ENCODE measurements at places on chromosomes 7 and 10.

DNA sequence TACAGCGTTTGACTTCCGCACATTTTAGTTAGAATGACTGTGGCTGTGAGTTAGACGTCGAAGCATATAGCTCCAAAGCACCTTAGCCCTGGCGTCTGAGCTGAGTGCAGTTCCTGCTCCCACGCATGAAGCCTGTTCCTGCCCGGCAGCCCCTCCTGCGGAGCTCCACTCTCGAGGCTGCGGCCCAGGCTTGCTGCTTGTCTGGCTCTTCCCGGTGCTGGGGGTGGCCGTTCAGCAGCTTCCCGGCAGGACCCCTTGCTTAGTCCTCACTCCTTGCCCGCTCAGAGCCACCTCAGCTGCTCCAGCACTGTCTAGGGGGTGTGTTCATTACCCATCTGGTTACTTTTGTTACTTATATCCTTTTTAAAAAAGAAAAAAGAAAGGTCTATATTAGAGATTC is 88.1 kb upstream of the DNAJB6 start:
- no peak overlapping the region for H3K27ac ChIP-seq
- DNase-seq, result no peak
- no peak overlapping the region for H3K4me3 ChIP-seq
- H3K4me1 ChIP-seq, result no peaks in the 10 kb centered on the region

- DNase-seq, result no peak
- no peaks in the 10 kb centered on the region for H3K36me3 ChIP-seq
- peaks cover 43% of the 10 kb centered on the region for H3K4me1 ChIP-seq
- no peaks in the 10 kb centered on the region for H3K27me3 ChIP-seq
- peak overlapping the region; percentile 95 for H3K4me3 ChIP-seq
Observed at GRCh38 chr10:68074031-68074774, 880 bp downstream of the HERC4 start.

- no peak overlapping the region for H3K27ac ChIP-seq
- no peaks in the 10 kb centered on the region for H3K36me3 ChIP-seq
- peaks cover 3% of the 10 kb centered on the region for H3K4me1 ChIP-seq
- no peak for DNase-seq
Observed at GRCh38 chr7:151859111-151859947, 17.6 kb downstream of the PRKAG2 start.

- no peaks in the 10 kb centered on the region for H3K36me3 ChIP-seq
- H3K27ac ChIP-seq, result no peak overlapping the region
- H3K27me3 ChIP-seq, result no peaks in the 10 kb centered on the region
- H3K4me3 ChIP-seq, result no peak overlapping the region
Observed at GRCh38 chr7:66353547-66353946, 148.4 kb downstream of the TPST1 start.

GRCh38 chr7:48004638-48005037 is 24.3 kb downstream of the SUN3 start:
- no peak overlapping the region for H3K27ac ChIP-seq
- DNase-seq, result no peak
- H3K27me3 ChIP-seq, result no peaks in the 10 kb centered on the region
- no peaks in the 10 kb centered on the region for H3K36me3 ChIP-seq

DNA sequence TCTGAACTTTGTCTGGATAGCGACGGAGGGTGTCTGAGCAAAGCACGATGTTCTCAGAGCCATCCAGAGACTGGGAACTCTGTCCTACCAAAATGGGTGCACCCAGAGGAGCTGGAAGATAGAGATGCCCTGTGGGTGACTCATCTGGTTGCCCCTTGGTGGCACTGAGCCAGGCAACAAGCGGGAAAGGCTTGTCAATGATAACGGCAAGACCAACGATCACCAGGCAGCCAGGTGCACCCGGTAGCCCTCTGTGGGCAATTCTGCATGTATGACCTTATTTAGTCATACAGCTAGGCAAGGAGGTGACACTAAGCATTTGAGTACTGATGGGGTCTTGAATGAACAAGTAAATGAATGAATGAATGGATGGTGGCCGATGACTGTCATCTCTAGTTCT is 2.8 kb upstream of the ELN start:
- H3K4me3 ChIP-seq, result no peak overlapping the region
- H3K27me3 ChIP-seq, result peaks cover 33% of the 10 kb centered on the region
- H3K36me3 ChIP-seq, result no peaks in the 10 kb centered on the region
- DNase-seq, result no peak
- no peak overlapping the region for H3K27ac ChIP-seq

DNA sequence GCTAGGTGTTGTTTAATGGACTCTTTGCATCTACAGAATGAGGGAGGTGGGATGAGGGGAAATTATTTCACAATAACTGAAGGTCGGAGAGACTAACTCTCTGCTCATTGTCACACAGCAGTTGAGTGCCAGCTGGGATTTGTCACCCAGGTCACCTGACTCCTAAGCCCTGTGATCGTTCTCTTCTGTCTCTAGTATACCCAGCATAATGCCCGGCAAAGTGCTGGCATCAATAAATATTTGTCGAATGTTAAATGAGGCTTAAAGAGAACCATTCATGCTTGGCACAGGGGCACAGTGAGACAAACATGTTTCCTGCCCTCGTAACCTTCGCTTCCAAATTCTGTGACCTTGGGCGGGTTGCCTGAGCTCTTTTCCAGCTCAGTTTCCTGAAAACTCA is 70.8 kb downstream of the TCF7L2 start:
- H3K27me3 ChIP-seq, result no peaks in the 10 kb centered on the region
- no peak overlapping the region for H3K27ac ChIP-seq
- H3K4me1 ChIP-seq, result peaks cover 79% of the 10 kb centered on the region
- no peak overlapping the region for H3K4me3 ChIP-seq
- no peaks in the 10 kb centered on the region for H3K36me3 ChIP-seq

GRCh38 chr7:159022238-159022993 is 122.3 kb downstream of the VIPR2 start:
- H3K27ac ChIP-seq, result no peak overlapping the region
- H3K27me3 ChIP-seq, result no peaks in the 10 kb centered on the region
- H3K36me3 ChIP-seq, result no peaks in the 10 kb centered on the region
- no peak overlapping the region for H3K4me3 ChIP-seq
- DNase-seq, result no peak

DNA sequence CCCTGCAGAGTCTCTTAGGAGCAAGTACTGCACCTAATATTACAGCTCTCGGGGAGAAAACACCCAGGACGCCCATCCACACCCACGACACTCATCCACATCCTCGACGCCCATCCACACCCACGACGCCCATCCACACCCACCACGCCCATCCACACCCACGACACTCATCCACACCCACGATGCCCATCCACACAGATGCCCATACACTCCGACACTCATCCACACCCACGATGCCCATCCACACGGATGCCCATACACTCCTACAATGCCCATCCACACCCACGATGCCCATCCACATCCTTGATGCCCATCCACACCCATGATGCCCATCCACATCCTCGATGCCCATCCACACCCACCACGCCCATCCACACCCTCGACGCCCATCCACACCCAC is 503.1 kb downstream of the PTPRN2 start:
- H3K27me3 ChIP-seq, result no peaks in the 10 kb centered on the region
- no peak overlapping the region for H3K27ac ChIP-seq
- H3K4me3 ChIP-seq, result no peak overlapping the region
- H3K4me1 ChIP-seq, result no peaks in the 10 kb centered on the region
- no peak for DNase-seq
- H3K36me3 ChIP-seq, result no peaks in the 10 kb centered on the region

DNA sequence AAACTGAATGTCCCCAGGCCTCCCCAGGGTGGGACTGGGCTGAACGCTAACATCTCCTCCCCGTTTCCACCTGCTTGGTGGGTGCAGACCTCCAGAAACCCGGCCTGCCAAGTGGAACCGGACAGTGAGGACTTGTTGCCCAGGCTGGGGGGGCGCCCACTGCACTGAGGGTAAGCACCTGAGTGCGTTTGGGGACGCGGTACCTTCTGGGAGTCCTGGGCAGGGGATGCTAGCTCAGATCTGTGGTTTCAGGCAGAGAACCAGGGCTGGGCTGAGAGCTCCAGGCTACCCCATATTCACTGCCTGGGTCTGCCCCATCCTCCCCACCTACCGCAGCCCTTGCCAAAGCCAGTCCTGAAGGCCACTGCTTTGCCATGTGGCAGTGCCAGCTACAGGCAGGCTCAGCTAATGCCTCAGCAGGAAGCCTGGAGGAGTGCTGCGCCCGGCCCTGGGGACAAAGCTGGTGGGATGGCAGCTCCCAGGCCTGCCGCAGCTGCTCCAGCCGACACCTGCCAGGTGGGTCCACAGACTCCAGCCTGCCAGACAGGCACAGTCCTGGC is 3.5 kb upstream of the ZNF467 start:
- H3K4me1 ChIP-seq, result peaks cover 35% of the 10 kb centered on the region
- H3K27me3 ChIP-seq, result no peaks in the 10 kb centered on the region
- H3K36me3 ChIP-seq, result no peaks in the 10 kb centered on the region

- DNase-seq, result no peak
- peak overlapping the region; percentile 91 for H3K27ac ChIP-seq
- no peaks in the 10 kb centered on the region for H3K36me3 ChIP-seq
- H3K4me1 ChIP-seq, result peaks cover 100% of the 10 kb centered on the region
- no peak overlapping the region for H3K4me3 ChIP-seq
- H3K27me3 ChIP-seq, result no peaks in the 10 kb centered on the region
Observed at GRCh38 chr10:79180414-79181221, 111.9 kb downstream of the ZMIZ1 start.

GRCh38 chr7:42233695-42234331 is 3.2 kb downstream of the GLI3 start:
- no peaks in the 10 kb centered on the region for H3K36me3 ChIP-seq
- H3K27ac ChIP-seq, result no peak overlapping the region
- H3K4me1 ChIP-seq, result no peaks in the 10 kb centered on the region
- DNase-seq, result no peak
- peaks cover 6% of the 10 kb centered on the region for H3K27me3 ChIP-seq

DNA sequence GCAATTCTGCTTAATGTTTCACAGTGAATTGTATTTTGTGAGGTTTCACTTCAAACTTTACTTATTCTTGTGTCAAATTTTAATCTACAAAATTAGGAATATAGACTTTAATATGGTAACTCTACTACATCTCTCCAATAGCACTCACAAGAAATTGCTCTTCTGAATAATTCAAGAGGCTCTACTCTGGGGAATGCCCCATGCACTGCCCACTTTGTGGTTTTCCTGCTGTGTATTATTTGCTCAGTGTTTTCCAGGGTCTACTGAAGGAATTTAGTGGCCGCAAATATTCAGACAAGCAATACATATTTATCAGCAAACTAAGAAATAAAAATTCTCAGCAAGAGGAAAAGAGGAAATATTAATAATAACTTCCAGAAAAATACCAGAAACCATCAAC is 611.4 kb downstream of the TNS3 start:
- no peak for DNase-seq
- no peaks in the 10 kb centered on the region for H3K27me3 ChIP-seq
- H3K36me3 ChIP-seq, result no peaks in the 10 kb centered on the region
- no peak overlapping the region for H3K27ac ChIP-seq
- no peaks in the 10 kb centered on the region for H3K4me1 ChIP-seq

DNA sequence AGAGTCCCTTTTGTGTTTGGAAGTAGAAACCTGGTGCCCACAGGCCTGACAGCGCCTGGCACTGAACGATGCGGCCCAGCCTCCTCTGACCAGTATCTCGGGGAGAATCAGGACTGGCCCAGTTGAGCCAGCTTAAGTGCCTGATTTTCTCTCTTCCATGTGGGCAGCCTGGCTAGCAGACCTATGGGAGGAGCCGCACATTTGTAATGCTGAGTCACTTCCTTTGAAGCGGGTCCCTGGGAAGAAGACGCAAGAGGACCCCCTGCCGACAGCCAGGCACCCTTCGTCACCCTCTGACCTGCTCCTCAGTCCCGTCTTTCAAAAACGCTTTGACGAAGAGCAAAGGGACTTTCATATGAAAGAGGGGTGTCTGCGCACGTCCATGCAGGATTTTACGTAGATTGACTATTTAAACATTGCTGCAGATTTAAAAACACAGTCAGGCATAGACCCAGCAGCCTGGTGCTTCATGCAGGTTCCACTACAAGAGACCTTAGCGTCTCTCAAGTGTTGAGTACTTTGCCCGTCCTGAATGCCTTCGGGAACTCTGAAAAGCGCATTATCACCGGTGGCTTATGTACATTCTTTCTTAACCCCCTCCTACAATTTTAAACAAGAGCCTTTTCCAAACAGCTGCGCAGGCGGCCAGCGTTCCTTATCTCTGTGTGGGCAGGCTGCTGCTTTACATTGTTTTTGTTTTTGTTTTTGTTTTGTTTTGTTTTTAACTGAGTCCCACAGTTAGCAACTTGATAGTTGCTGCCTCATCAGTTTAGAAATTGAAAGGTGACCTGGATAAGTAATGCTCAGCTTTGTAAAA is 36.5 kb upstream of the AP5Z1 start:
- peak overlapping the region; percentile 81 for H3K27ac ChIP-seq
- no peak for DNase-seq
- H3K4me3 ChIP-seq, result peak overlapping the region; percentile 10
- H3K27me3 ChIP-seq, result no peaks in the 10 kb centered on the region
- H3K36me3 ChIP-seq, result no peaks in the 10 kb centered on the region
- H3K4me1 ChIP-seq, result peaks cover 48% of the 10 kb centered on the region

- H3K4me1 ChIP-seq, result peaks cover 6% of the 10 kb centered on the region
- H3K4me3 ChIP-seq, result no peak overlapping the region
- peak; percentile 14 for DNase-seq
- H3K27me3 ChIP-seq, result no peaks in the 10 kb centered on the region
- no peak overlapping the region for H3K27ac ChIP-seq
Observed at GRCh38 chr7:95686109-95686508, 86.2 kb upstream of the DYNC1I1 start.

DNA sequence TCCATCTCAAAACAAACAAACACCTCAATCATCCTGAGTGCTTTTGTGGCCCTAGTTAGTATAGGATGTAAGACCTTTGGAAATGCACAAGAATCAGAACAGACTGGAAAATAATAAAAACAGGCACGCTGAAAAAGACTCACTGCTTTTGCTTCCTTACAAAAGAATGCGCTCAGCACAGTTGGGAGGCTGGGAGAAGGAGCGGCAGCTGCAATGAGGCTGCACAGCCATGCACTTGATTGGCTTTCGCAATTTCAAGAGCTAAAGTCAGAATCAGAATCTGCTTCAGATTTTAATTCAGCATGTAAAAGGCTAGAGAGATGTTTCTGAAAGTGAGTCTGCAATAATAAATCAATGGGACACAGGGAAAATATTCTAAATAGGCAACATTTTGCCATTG is 97.2 kb downstream of the FRMD4A start:
- H3K27ac ChIP-seq, result no peak overlapping the region
- H3K4me1 ChIP-seq, result no peaks in the 10 kb centered on the region
- H3K27me3 ChIP-seq, result peaks cover 15% of the 10 kb centered on the region
- no peak overlapping the region for H3K4me3 ChIP-seq
- DNase-seq, result no peak
